Effector CD4-positive, alpha-beta T cell (primary cell): ENCODE measurements at places on chromosomes 2 and 18.

DNA sequence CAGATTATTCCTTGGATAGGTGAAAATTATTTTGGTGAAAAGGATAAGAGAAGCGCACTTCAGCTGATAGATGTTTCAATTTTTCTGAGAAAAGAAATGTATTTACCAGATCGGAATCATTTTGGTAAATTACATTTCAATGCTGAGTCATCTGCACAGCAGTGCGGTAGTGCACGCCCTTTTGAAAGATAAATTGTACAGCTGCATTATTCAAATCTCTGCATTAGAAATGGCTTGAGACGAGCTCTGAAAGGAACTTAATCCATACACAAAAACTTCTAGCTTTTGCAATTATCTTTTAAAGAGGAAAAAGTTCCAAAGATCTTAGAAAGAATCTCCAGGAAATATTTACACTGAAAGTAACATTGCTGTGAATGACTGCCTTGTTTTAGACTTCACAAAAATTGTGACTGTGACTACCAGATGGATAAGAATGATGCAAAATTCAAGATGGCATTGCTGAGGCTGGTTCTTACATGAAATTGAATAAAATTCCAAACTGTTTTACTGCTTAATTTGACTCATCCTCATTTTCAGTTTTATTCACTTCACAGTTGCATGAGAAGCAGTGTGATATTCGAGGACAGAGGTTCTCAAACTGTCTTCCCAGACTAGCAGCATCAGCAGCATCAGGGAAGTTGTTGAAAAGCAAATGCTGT, 161.7 kb downstream of the RND3 start:
- DNase-seq, result no peak

GRCh38 chr2:212289301-212289700, 249.3 kb downstream of the ERBB4 start:
- DNase-seq, result no peak

DNA sequence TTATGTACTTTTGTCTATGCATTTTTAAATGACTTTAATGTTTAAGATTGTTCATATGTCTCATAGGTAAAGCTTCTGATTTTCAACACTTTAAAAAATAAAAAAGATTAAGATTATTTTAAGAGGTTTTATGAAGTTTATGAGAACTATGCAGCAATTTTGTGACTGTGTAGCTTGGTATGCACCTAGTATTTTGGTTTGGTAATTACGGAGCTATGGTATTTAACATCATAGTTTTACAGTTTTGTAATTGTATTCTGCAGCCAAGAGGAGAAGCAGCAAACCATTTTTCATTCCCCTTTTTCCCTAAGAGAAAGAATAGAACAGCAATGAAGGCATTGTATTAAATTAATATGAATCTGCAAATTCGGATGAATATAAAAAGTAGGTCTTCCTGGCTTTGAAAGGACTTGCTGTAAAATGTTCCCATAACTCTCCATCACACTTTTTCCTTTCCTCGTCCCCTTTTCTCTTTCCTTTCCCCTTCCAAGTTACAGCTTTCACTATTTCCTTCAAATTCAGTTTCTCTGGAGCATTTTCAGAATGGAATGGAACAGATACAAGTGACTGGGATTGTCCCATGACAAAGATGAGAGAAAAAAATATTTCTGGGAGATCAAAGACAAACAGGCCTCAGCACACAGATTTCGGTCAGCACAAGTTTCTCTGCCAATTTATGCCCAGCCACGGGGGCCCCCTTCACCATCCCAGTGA, 26.1 kb upstream of the PIEZO2 start:
- no peak for DNase-seq

DNA sequence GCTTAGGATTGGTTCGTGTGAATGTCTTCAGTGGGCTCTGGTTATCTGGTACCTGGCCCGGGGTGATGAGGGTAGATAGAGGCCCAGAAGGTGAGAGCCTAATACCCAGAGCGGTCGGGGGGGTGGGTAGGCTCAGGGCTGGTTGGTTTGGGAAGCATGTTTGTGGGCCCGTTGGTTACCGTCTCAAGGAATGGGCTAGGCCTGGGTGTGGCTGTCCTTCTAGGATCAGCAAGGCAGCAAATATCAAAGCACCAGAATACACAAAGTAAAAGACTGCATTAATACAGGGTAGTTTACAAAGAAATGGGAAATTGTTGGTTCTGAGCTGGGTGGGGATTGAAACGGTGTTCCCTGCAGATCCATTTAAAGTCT, 6.0 kb upstream of the IL1R2 start:
- DNase-seq, result no peak

DNA sequence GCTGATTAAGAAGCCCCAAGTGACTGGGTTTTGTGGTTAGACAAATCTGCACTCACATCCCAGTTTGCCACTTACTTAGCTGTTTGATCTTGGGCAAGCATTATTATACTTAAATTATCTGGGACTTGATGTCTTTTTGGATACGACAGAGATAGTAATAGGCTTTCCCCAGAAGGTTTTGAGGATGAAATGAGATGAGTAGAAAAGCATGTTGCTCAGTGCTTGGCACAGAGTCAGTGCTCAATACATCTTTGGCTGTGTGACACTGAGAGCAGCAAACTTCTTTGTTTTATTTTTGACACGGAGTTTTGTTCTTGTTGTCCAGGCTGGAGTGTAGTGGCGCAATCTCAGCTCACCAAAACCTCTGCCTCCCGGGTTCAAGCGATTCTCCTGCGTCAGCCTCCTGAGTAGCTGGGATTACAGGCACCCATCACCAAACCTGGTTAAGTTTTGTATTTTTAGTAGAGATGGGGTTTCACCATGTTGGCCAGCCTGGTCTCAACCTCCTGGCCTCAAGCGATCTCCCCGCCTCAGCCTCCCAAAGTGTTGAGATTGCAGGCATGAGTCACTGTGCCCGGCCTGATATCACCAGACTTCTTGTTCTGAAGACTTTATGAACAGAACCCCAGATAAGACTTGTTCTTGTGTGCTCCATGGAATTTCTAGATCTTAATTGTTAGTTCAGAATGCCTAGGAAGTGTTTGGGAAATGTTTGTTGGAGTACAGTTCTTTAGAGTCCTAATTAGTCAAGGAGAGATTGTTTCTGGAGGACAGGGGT, 521.2 kb downstream of the SLC4A3 start:
- no peak for DNase-seq

DNA sequence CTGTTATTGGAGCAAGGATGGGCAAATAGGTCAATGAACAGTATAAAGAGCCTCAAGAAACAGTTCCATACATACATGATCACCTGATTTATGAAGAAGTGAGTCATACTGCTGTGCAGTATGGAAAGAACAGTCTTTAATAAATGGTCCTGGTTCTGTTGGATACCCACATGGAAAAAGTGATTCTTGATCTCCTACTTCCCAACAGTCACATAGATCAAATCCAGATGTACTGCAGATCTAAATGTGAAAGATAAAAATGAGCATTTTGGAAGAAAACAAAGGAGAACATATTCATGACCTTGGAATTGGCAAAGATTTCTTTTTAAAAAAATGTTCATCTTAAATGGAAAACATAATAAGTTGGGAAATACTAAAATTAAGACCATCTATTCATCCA, 75.8 kb downstream of the CCDC148 start:
- no peak for DNase-seq

DNA sequence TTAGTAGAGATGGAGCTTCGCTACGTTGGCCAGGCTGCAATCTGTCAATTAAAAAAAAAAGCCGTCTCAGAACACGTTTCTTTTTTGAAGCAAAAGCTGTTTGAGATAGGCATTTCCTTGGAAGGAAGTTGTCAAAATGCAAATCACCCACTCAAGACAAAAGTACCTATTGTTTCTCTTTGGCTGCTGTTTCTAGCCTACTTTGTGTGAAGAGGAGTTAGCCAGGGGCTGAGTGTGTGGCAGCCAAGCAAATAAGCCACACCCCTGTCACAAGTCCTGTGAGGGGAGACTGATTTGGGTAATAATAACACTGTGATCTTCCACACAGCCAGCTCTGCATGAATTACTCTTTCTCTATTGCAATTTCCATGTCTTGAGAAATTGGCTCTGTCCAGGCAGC, 47.4 kb upstream of the CDCA7 start:
- DNase-seq, result no peak

- no peak for DNase-seq
Observed at GRCh38 chr2:131426727-131427126, 49.2 kb upstream of the TUBA3D start.

DNA sequence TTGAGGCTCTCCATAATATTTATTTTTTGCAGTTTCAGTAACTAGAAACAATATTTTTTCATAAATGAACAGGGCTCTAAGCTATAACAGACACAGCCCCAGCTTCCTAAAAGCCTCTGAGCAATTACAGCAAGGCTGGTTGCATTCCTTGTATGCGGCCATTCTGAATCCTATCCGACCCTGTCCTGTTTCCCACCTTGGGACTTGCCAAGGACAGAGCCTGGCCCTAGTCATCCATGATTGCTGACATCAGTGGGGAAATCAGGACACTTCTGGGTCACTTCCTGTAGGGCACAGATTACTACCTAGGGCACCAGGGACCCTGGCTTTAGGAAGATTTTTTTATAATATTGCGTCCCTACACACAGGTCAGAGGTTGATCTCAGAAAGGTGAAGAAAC, 5.5 kb downstream of the TMEM177 start:
- no peak for DNase-seq

GRCh38 chr18:63730773-63731172, 28.0 kb downstream of the SERPINB11 start:
- DNase-seq, result no peak

- no peak for DNase-seq
Observed at GRCh38 chr18:60893355-60894097, 439.7 kb upstream of the CDH20 start.

- DNase-seq, result no peak
Observed at GRCh38 chr2:162914161-162914560, 75.6 kb upstream of the KCNH7 start.

GRCh38 chr2:233013027-233013461, at the start of gene NGEF:
TSS of gene NGEF (minus strand) at chr2:233013256. CDS start at chr2:232974890, 38,366 bp downstream.
- no peak for DNase-seq

- no peak for DNase-seq
Observed at GRCh38 chr2:120288016-120288373, 35.3 kb downstream of the RALB start.

DNA sequence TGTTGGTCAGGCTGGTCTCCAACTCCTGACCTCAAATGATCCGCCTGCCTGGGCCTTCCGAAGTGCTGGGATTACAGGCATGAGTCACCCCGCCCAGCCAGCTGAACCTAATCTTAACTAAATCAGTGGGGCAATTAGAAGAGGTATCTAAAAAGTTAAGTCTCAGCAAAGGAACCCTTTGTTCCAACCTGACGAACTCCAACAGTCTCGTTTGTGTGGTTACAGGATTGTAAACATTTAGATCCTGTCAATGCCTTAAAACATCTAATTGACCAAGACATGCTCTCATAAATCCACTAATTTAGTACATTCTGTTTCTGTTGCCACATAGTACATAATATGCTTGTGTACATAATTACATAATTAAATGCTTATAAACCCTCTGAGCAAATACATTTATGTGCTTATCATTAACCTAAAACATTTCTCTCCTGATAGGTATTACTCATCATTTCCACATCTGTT, 31.1 kb upstream of the STK39 start:
- DNase-seq, result no peak

DNA sequence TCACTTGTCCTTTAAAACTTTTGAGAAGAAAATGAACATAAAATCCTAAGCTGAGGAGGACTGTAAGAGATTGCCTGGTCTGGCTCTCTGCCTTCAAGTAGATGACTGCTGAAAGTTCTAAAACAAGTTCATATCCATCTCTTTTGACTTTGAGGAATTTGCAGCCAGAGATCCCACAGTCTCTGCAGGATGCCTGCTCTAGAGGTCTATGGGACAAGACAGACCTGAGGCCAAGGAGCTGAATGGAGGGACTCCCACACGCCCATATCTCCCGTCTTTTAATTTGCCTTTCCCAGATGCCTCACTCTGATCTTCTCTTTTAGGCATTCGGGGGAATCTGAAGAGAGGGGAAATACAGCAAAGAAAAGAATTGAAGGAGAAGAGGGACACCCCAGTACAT, 255.9 kb upstream of the RASGRP3 start:
- no peak for DNase-seq

GRCh38 chr2:202660796-202661195, 26.0 kb downstream of the FAM117B start:
- no peak for DNase-seq

DNA sequence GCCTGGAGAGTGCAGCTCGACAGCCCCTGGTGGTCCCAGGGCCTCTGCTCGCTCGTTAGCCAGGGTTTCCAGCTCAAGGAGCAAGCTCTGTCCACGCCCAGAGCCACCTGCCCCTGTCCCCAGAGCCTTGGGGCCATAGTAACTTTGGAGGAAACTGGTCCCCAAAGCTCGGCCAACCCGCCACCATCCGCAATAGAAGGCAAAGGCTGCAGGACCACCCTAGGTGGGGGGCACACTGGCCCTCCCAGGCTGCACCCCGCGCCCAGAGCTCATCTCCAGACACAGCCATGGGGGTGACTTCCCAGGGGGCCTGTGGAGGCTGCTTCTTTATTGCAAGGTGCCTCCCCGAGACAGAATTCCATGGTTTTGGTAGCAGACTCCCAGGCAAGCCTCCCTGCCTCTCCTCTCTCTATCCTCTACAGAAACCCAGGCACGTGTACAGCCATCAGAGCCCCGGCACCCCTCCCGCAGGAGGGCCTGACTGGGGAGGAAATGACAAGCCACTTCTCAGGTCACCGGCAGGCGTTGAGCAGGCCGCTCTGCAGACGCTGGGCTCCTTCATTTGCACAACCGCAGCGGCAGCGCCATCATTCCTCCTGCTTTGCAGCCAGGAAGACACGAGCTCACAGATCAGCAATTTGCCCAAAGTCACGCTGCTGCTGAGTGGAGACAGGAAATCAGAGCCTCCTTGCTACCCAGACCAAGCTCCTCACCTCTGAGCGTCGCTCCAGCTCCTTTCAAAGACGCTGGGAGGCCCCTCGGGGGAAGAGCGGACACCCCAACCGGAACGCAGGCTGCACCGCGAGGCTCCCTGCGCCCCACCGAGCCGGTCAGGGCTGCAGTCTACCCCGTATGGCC, 80.2 kb downstream of the NDUFA10 start:
- DNase-seq, result no peak

DNA sequence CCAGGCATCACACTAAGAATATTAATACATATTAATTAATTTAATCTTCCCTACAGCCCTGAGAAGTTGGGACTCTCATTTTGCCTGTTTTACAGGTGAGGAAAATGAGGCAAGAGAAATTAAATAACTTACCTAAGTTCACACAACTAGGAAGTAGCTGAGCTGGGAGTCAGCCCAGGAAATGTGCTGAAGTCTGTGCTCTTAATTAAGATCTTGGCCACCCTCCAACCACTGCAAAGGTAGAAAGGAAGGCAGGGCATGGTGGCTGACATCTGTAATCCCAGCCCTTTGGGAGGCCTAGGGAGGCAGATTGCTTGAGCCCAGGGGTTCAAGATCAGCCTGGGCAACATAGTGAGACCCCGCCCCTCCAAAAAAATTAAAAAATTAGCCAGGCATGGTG, 12.9 kb upstream of the MGAT4A start:
- no peak for DNase-seq
